ENCODE measurements at places on chromosomes 12 and 14.

DNA sequence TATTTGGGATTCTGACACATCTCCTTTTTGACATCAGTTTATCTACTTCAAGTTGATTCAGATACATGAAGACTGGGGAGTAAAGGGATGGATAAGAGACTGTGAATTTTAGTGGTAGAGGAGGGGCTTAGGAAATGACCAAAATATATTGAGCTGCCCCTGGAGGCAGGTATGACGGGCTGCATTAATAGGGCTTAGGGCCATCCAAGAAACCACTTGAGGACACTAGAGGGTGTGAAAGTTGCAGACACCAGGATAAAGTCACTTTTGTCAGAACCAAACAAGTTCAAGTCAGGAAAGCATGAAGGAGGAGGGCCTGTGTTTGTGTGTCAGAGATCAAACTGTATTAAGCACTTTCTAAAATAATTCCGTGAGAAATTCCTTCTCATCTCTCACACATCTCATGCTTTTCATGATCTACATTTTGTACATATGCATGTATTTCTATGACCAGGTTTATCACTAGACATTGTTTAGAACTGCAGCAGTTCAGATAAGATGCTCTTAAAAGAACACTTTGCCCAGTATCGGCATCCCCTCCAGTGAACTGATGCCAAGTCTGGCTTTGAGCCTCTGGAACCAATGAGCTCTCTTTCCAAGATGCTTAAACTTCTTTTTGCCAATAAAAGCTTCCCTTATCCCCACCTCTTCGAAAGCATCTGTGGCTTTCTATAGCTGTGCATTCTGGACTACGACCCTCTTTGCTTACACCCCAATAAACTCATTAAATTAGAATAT is 136.9 kb downstream of the SLC38A1 start:
- DNase-seq, result no peak

DNA sequence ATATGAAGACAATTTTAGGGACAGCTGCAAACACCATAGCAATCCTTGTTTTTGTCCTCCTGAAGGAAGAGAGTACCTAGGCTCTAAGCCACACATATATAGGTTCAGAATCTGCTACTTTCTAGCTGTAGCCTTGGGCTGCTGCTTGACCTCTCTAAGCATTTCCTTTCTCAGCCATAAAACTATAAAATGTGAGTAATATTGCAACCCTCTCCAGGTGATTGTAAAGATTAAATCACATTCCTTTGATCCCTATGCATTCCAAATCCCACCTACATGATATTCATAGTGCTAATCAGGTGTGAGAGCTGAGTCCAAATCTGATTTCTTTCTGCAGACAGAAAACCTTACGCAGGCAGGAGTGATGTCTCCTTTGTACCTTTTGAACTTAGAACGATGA is 913.5 kb downstream of the VRK1 start:
- DNase-seq, result no peak

DNA sequence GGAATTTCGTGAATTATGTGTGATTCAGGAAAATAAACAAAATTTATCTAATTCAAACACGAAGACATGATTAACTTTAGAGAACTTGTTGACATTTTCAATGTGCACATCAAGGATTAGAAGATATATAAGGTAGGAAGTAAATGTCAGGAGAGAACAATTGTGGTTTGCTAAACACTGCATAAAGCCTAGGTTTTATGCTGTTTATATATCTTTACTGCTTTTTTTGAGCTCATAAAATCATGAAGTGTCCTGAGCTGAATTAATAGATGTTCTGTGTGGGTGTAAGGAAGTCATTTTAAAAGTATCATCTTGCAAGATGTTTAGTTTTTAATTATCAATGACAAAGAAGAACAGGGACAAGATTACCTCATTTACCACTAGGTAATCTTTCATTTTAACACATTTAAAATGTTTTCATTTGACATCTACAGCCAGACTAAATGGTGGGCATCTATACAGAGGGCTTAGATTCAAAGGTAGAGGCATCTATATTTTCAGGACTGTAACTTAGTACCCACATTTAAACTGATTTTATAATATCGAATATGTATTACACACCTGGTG is 382.8 kb downstream of the ADAMTS20 start:
- DNase-seq, result no peak

- no peak for DNase-seq
Measured at GRCh38 chr12:48940181-48940580, 14.9 kb upstream of the FKBP11 start.

DNA sequence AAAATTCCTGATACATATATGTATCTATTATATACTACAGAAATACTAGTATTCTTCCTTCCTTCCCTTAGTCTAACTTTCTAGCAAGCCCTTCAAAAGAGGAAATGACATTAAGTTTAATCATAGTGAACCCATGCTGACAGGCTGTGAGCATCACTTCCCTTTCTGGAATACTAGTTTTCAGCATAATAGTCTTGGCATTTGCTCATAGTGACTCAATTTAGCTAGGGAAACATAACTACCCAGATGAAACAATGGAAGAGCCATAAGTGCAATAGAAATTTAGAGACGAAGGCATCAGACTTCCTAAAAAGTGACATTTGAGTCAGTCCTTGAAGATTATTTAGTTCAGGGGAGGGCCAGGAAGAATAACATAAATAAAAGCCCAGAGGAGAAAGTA is 184.5 kb upstream of the CRY1 start:
- no peak for DNase-seq

DNA sequence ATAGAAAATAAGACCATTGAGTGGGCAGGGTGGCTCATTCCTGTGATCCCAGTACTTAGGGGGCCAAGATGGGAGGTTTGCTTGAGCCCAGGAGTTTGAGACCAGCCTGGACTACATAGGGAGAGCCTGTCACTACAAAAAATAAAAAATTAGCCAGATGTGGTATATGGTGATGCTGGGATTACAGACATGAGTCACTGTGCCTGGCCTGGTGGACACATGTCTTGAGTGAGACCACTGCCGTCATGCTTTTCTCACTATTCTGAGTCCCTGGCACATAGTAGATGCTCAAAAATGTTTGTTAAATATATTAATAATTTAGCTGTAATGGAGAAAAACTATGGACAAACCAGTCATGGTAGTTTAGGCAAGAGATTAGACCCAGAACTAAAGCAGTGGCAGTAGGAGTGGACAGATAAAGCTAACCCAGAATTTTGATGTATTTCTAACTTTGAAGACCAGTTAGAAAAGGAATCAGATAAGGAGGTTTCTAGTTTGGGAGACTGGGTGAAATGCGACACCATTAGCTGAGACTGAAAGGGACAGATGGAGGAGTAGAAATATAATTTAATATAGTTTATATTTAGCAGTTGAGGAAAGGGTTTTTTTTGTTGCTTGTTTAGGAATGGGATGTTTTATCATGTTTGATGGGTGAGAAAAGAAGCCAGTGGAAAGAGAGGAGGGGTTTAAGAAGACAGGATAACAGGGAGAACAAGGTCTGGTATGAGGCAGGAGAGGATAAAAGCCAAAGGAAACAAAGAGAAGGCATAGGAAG is 7.4 kb upstream of the PTGES3 start:
- DNase-seq, result no peak

DNA sequence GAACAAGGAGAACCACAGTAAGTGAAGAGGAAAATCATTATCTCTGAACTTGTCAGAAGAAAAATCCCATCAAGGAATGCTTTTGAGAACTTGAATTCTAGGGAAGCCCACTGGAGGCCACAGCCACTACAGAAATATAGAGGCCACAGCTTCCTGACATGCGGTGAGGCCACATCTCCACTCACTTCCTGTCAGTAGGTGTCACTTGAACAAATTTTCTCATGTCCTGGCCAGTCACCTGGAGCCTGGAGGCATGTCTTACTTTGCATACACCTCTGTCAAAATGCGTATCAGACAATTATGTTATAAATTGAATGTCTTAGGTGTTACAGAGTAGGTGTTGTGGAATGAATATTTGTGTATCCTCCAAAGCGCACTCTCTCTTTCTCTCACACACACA is 370.3 kb downstream of the DAD1 start:
- no peak for DNase-seq

DNA sequence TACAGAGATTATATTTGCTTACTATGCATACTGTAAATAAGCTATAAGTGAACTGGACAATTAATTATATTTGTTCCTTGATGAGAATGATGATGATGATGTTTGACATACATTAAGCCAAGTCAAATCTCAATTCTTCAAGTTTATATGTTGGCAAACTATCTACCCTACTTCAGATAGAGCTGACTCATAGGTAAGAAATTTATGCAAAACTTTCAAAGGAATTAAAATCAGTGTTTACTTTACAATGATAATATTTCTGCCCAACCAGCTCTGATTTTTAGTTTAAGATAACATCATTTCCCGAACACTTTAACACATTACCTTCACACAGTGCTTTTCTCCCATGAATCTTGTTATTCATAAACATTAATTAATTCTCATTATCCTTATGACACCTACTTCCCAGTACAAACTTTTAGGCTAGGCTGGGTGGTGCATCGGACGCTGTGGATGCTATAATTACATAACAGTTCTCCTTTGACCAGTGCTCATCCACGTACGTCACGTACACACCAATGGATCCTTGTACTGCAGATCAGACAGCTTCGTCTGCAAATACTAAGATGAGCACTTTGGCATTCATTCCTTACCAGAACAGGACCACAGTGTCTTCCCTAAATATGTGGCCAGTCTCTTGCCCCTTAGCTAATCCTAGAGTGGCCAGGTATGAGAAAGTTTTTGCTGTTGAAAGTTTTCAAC is 18.3 kb downstream of the BMP4 start:
- DNase-seq, result no peak

- DNase-seq, result no peak
Measured at GRCh38 chr12:44874981-44875416, 1.1 kb downstream of the NELL2 start.

DNA sequence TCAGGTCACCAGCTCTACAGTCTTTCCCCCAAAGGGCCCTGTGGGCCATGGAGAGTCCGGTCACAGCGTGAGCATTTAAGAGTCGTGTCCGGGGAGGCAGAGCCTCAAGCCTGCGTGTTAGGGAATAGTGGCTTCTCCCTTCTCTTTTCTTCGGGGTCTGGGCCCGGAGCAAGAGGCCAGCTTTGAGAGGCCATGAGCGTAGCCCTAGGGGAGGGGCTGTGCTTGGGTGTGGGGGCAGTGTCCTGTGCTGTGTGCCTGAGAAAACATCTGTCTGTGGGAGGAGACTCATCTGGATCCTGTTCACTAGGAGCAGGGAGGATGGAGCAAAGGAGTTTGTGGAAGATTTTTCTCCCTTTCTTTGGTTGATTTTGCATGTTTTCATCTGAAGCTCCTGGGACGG is 5.3 kb downstream of the LRP1-AS start:
- no peak for DNase-seq

- no peak for DNase-seq
Measured at GRCh38 chr12:92436856-92437255, 265.9 kb upstream of the PLEKHG7 start.

- no peak for DNase-seq
Measured at GRCh38 chr12:130698106-130698505, 18.0 kb downstream of the RIMBP2 start.

DNA sequence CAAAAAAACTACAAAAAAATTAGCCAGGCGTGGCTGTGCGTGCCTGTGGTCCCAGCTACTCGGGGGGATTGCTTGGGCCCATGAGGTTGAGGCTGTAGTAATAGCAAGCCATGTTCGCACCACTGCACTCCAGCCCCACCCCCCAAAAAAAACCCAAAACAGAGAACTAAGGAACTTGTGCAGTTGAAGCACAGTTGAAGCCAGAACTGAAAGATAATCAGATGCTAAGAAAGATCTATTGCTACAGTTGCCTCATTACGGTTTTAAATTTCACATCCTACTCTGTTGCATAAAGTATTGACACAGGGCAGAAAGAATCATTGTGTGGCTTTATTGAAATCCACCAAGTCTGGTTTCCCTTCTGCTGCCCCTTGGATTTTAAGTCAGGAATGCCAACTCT is 3.8 kb downstream of the CS start:
- no peak for DNase-seq

DNA sequence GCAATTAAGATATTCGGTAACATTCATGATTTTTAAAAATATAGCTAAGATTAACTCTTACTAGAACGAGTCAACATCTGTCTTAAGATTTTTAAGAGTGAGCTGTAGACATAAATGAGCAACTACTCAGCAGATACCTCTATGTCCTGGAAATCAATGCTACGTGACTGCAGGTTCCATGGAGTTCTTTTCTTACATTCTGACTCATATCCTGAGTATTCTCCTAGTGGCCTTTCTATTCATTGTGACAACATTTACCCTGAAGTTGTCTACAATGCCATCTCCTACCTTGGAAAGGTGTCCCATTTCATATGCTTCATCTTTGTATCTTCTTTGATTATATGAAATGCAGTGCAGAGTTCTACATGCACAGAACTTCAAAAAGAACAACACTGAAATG is 59.9 kb downstream of the PKP2 start:
- no peak for DNase-seq

DNA sequence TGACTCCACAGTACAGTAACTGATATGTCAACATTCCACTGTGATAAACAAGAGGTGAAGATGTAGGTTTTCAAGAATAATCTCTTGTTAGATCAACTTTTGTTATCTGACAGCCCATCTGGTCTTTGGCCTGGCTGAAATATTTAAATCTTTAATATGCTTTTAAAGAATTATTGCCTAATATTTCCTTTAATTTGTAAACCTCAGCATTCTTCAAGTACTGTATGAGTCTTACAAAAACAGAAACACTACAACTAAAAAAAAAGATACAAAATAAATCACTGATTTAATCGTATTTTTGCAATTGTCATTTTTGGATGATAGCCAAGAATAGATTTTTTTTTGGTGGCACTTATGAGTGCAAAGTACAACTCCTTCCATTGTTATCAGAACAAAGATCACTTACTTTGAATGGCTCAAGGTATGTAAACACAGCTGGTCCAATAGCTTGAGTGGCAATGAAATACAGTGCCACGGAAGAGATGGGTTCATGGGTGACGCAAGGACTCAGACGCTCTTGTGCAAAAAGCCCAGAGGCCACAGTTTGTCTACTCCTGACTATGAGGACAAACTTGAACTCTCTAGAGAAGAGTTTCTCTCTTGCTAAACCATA is 109.5 kb downstream of the PAX9 start:
- no peak for DNase-seq

DNA sequence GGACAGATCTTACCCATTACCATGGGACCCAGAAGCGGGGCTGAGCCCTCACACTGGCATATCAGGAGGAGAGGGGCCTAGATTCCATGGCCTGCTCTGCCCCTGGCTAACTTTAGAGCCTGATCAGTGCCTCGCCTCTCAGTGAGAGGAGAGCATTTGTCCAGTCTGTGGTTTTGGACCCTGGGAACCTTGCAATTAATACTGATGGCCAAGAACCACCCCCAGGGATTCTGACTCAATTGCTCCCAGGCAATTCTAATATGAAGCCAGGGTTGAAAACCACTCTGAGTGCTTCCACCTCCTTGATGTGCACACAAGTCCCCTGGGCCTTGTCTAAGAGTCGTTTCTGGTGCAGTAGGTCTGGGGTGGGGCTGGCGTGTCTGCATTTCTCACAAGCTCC is 67.7 kb downstream of the CALM1 start:
- DNase-seq, result no peak

GRCh38 chr12:10094646-10095395 is 4.0 kb downstream of the CLEC1A start:
- no peak for DNase-seq

- no peak for DNase-seq
Measured at GRCh38 chr12:13000925-13001774, 1.1 kb upstream of the HEBP1 start.

Data from T follicular helper cell (primary cell).